PC-9 (cell line): ENCODE measurements at places on chromosomes 5 and 9.

DNA sequence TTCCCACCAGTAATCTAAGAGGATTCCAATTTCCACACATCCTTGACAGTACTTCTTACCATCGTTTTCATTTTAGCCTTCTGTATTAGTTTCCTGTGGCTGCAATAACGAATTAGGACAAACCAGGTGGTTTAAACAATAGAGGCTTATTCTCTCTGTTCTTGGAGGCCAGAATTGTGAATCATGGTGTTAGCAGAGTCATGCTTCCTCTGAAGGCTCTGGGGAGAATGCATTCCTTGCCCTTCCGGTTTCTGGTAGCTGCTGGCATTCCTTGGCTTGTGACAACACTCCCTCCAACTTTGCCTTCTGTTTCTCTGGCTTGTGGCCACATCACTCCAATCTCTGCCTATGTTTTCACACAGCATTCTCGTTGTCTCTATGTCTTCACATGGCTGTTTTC, 23.5 kb downstream of the RIGI start:
- no peak for DNase-seq

DNA sequence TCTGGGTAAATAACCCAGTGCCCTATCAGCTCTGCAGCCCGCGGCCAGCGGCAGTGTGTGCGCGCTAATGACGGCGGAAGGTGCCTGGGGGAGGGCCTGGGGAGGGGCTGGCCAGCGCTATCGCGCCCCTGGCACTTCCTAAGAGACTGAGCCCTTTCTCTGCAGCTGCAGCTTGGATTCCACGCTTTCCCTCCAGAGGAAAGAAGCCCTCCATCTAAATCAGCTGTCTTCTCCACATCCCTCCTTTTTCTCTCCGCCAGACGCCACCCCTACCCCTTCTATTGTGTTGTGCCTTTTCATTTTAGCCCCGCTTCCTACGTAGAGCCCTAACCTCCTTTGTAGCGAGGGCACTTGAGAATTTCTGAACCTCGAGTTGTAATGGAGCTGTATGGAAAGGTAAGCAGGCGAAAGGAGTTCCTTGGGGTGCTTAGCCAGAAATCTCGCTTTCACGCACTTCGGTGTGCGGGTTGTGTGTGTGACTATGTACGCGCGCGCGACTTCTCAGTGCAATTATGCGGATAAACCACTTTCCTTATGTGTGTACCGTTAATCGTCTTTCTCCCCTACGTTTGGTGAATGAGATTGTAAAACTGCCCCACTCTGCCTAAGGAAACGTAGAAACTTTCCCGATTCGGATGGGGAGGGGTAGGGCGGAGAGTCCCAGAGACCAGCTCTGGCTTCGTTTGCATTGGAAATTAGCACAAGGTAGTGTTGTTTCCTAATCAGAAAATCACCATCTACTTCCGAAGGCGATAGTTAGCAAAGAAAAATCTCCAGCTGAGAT, 664 bp upstream of the RAB3C start:
- DNase-seq: no peak

GRCh38 chr5:113039229-113039933, 62.8 kb downstream of the DCP2 start:
- no peak for DNase-seq

- DNase-seq: no peak
These were observed 117.5 kb upstream of the BOD1 start for GRCh38 chr5:173733831-173734501.

DNA sequence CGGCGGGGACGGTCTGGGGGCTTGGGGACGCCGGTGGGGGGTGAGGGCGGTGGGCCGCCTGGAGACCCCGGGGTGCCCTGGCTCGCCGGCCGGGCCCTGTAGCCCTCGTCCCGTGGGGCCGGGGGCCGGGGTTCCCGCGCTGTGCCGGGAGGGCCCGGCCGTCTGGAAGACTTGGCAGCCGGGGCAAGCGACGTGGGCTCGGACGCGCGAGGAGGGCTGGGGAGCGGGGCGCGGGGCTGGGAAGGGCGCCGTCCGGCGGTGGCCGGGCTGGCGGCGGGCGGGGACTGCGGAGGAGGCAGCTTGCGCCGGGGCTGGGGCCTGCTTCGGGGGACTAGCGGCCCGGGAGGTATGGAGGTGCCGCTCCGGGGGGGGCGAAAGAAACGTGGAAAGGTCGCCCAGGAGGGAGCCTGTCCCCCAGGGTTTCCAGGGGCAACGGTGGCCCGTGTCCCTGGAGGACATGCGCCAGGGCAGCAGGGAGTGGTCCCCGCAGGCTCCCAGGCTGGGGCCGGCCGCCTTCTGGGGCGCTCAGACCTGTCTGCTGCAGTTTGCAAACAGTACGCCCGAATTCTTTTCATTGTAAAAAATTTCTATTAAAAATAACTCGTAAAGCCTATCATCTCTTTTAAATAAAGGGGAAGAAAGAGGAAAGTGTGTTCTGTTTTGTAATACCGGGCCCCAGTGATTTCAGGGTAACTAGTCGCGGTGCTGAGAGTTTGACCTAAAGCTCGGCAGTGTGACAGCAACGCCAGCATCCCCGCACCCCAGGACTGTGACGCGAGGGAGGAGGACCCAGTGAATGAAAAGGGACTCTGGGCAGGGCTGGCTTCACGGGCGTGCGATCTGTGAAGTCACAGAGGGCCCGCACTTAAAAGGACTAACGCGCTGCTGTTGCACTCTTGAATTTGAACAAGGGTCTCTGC, 752 bp upstream of the ANKH start:
- DNase-seq: peak; percentile 73

GRCh38 chr5:83490203-83490602, 18.7 kb downstream of the VCAN start:
- DNase-seq: no peak

DNA sequence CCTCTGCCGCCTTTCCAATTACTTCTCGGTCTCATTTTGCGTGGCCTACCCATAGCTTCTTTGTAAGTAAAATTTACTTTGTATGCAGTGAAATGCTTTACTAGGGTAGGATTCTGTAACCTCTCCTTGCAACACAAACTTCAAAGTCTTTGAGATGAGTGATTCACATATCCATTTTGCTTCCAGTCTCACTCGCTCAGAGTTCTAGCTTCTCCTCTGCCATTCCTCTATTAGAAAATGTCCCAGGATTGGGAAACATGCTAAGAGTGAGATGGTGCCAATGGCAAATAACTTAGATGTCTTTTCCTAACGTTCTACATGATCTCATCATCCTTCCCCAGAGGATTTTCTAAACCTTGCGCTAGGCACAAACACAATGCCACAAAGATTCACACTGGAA, 270.5 kb upstream of the SLC30A5 start:
- no peak for DNase-seq

- no peak for DNase-seq
These were observed 92.3 kb downstream of the ANKRD33B start for GRCh38 chr5:10655972-10656830.

GRCh38 chr5:133825631-133826289, 142.7 kb downstream of the C5orf15 start:
- no peak for DNase-seq

GRCh38 chr9:32004431-32005076, 379.9 kb upstream of the ACO1 start:
- no peak for DNase-seq

DNA sequence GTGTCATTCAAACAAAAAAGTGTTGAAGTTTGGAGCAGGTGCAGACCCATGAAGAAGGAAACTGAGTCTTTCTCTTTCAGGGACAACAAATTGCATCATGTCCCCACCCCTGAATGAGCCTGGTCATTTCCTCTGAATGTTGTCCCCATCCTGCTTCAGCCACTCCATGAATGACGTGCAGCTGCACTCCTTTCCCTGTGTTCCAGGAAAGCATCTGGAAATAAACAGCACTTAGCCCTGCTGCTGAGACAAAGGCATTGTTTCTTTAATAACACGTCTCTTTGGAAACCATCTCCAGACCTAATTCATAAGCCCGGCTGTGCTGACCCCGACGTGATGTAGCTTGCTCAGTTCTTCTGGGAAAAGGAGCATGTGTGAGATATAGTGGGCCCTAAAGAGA, 682.3 kb downstream of the BRINP1 start:
- DNase-seq: no peak

DNA sequence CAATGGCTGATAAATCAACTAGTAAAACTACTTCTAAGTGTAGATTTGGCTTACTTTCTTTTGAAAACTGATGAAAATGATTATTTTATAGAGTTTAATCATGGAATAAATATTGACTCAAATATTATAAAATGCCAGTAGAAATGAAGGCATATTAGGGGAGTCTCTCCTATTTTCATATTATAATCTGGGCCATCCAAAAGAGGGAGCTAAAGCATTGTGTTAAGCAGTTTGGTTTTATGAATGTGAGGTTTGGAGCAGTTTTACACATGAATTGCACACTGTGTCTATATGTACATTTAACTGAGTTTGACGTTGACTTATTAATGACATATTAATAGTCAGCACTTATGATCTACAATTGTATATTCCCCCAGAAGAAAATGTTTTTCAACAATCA, 17.4 kb downstream of the CDH9 start:
- no peak for DNase-seq
